Colonic mucosa (tissue), 4 donors: ENCODE measurements at places on chromosomes 7 and 10. TPM values are rescaled to one million over a fixed set of nuclear protein-coding genes. Genes with fewer than 3 reads are reported as not detected.
A peak's percentile ranks its signal among the peaks of the same experiment; 100 is the strongest.

DNA sequence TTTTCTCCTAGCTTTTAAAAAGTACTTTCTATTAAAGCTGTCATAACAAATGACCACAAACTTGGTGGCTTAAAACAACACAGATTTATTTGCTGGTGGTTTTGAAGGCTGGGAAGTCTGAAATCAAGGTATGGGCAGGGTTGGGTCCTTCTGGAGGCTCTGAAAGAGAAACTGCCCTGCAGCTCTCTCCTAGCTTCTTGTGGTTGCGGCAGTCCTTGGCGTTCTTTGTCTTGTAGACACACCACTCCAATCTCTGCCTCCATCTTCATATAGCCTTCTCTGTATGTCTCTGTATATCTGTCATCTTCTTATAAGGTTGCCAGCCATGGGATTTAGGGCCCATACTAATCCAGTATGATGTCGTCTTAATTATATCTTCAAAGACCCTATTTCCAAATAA, 79.4 kb upstream of the PRR15 start:
- H3K4me1 ChIP-seq = no peaks in the 10 kb centered on the region
- no peak overlapping the region for H3K27ac ChIP-seq
- no peak overlapping the region for H3K4me3 ChIP-seq
- DNase-seq = no peak
- H3K27me3 ChIP-seq = no peaks in the 10 kb centered on the region

- H3K4me3 ChIP-seq = no peak overlapping the region
- H3K27me3 ChIP-seq = no peaks in the 10 kb centered on the region
- DNase-seq = peak; percentile 37
- no peak overlapping the region for H3K27ac ChIP-seq
- H3K36me3 ChIP-seq = no peaks in the 10 kb centered on the region
These were observed 33.3 kb upstream of the KDM7A start for GRCh38 chr7:140209866-140210609.

GRCh38 chr10:48494611-48495010, 110.3 kb downstream of the ARHGAP22 start:
- no peaks in the 10 kb centered on the region for H3K4me1 ChIP-seq
- no peaks in the 10 kb centered on the region for H3K36me3 ChIP-seq
- DNase-seq = peak; percentile 4
- no peak overlapping the region for H3K4me3 ChIP-seq
- no peak overlapping the region for H3K27ac ChIP-seq
- no peaks in the 10 kb centered on the region for H3K27me3 ChIP-seq

MYL10 gene
- not detected for total RNA-seq

DNA sequence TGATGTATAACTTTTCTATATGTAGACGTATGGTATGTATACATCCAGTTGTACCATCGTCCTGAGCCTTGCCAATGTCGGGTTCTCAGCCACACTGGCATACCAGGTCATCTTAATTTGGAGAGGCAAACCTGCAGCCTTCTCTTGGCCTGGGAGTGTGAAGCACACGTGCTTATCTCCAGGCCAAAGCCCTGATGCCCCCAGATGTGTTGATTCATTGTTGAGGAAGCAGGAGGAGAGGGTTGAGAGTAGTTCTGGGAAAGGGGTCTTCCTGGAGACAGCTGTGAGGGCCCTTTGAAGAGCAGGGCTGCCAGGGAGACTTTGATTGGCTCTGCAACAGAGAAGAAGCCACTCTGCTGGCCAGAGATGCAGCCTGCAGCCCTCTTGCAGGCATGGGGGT, 155.6 kb downstream of the ARHGAP21 start:
- no peak for DNase-seq
- no peak overlapping the region for H3K4me3 ChIP-seq
- no peaks in the 10 kb centered on the region for H3K36me3 ChIP-seq
- no peaks in the 10 kb centered on the region for H3K4me1 ChIP-seq
- no peak overlapping the region for H3K27ac ChIP-seq
- H3K27me3 ChIP-seq = no peaks in the 10 kb centered on the region

RBAK gene
- 11.8 TPM for total RNA-seq

MLXIPL gene
- 9.5 TPM for total RNA-seq

- H3K27ac ChIP-seq = no peak overlapping the region
- no peaks in the 10 kb centered on the region for H3K27me3 ChIP-seq
These were observed 340.1 kb upstream of the CHRM2 start for GRCh38 chr7:136528329-136528728.

DNA sequence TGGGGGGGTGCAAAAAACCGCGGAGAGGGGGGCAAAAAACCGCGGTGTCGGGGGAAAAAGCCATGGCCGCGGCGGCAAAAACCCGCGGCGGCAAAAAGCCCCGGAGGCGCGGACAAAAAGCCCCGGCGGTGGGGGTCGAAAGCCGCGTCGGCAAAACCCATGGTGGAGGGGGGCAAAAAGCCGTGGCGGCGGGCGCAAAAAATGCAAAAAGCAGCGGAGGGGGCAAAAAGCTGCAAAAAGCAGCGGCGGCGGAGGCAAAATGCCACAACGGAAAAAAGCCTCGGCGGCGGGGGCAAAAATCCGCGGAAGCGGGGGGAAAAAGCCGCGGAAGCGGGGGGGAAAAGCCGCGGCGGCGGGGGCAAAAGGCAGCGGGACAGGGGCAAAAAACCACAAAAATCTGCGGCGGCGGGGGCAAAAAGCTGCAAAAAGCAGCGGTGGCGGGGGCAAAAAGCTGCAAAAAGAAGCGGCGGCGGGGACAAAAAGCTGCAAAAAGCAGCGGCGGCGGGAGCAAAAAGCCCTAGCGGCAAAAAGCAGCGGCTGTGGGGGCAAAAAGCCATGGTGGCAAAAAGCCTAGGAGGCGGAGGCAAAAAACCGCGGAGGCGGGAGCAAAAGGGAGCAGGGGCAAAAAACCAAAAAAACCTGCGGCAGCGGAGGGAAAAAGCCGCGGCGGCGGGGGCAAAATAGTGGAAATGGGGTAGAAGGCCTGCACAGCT, 418.9 kb downstream of the ZNF716 start:
- H3K4me1 ChIP-seq = no peaks in the 10 kb centered on the region
- DNase-seq = no peak
- H3K27me3 ChIP-seq = peaks cover 13% of the 10 kb centered on the region
- H3K27ac ChIP-seq = no peak overlapping the region

DNA sequence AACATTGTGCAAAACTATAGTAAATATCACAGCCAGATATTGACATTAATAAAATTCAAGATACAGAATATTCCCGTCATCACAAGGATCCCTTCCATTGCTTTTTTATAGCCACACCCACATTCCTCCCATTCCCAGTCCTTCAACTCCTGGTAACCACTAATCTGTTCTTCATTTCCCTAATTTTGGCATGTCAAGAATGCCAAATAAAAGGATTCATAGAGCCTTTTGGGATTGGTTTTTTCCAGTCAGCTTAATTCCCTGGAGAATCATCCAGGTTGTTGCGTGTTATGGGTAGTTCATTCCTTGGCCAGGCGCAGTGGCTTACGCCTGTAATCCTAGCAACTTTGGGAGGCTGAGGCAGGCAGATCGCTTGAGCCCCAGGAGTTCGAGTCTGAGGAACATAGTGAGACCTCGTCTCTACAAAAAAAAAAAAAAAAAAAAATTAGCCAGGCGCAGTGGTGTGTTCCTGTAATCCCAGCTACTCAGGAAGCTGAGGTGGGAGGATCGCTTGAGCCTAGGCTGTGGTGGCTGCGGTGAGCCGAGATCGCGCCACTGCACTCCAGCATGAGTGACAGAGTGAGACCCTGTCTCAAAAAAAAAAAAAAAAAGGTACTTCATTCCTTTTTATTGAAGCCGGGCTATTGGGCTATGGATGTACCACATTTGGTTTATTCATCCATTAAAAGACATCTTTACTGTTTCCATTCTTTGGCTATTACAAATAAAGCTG, 2.7 kb downstream of the OGDH start:
- H3K4me3 ChIP-seq = no peak overlapping the region
- no peaks in the 10 kb centered on the region for H3K36me3 ChIP-seq
- H3K27ac ChIP-seq = no peak overlapping the region
- no peak for DNase-seq

DNA sequence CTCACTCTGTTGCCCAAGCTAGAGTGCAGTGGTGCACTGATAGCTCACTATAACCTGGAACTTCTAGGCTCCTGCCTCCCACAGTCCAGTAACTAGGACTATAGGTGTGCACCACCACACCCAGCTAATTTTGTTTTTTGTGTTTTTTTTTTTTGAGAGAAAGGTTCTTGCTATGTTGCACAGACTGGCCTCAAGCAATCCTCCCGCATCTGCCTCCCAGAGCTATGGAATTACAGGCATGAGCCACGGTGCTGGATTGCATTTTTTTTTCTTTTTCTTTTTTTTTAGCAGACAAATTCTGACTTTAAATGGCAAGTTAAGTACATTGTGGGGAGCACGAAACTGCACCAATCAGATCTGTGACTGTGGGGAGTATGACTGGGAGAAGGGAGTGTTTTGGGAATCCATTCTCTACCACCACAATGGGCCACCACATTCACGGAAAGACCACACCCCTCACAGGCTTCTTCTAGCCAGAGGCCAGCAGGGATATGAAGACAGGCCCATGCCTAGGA, 58.1 kb upstream of the MSMB start:
- H3K27ac ChIP-seq = no peak overlapping the region
- no peak for DNase-seq
- no peaks in the 10 kb centered on the region for H3K36me3 ChIP-seq
- peaks cover 4% of the 10 kb centered on the region for H3K4me1 ChIP-seq
- H3K27me3 ChIP-seq = no peaks in the 10 kb centered on the region
- H3K4me3 ChIP-seq = no peak overlapping the region

DNA sequence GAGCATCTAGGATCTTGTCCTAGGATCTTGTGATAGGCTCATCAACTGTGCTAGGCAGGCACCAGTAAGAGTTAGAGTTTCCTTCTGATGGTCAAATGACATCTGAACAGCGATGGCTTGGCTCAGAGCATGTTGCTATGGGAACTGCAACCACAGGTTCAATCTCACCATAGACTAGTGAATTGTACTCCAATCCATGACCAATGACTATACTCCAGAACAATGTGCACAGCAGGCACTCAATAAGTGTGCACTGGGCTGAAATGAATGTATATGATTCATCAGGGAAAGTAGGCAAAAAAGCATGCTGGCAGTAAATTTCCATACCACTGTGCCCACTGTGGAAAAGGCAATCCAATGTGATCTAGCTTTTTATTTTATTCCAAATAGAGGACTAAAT, 163.6 kb upstream of the HPS1 start:
- no peak overlapping the region for H3K27ac ChIP-seq
- H3K4me1 ChIP-seq = no peaks in the 10 kb centered on the region
- no peaks in the 10 kb centered on the region for H3K36me3 ChIP-seq
- H3K27me3 ChIP-seq = no peaks in the 10 kb centered on the region
- no peak overlapping the region for H3K4me3 ChIP-seq
